ENCODE measurements at places on chromosomes 6 and 20.

DNA sequence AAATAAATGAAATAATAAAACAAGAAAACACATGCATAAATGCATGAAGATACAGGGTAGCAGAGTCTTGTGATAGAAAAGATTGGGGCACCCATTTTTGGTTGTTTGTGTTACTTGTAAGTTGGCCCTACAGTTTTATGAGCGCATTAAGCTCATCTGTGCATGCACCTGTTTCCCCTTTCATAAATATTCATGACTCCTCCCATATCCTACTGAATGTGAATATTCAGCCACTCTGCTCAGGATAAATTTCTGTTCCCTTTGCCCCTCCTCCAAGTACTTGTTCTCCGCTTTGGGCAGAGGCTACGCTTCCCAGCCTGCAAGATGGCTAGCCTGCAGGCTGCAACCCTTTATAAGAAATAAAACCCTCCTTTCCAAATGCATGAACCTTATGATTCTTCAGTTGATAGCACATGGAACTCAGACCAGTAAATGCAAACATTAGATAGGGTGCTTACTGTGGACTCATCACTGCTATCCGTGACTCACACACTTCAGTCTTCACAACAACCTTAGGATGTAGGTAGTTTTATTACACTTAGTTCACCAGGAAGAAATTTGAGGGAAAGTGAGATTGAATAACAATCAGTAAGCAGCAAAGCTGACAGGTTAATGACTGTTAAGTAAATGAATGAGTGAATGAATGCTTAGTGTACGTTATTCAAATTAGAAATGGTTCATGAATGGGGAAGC lies 15.0 kb downstream of the ALDH8A1 start:
- no peak for DNase-seq

DNA sequence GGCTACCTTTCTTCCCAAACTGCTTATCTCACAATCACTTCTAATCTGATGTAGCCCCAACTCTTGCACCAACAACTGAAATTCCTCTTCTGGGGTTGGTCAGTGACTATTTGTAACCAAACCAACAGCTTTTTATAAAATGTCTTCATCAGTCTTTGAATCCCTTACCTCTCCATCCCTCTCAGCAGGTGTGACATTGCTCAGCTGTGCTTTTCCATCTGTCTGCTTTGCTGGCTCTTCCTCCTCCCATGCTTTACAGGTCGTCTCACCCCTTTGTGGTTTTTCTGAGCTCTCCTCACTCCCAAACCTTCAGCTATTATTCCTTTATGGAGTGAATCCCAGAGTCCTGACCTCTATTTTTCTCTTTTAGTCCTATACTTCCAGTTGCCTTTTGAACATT lies 5.9 kb downstream of the MAP7 start:
- DNase-seq, result no peak

- no peak for DNase-seq
Measured at GRCh38 chr6:123430970-123431369, 205.8 kb downstream of the TRDN start.

- no peak for DNase-seq
Measured at GRCh38 chr6:41428336-41428995, 93.1 kb downstream of the NCR2 start.

DNA sequence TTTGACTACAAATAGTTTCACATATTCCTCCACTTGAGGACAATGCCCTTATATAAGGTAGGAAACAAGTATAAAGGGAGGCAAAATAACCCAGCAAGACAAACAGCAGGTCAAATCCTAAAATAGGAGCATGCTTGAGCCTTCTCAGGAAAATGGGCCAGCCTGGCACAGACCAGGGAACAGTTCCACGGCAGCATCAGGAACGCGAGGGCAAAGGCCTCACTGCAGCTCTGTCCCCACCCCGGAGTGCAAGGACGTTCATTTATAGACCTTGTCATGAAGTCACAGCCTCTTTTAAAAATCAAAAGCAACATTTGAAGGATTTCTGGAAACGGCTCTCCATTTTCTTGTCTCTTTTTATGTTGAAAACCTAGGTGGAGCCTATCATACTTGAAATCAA lies 17.1 kb downstream of the PDE10A start:
- no peak for DNase-seq

- peak; percentile 24 for DNase-seq
Measured at GRCh38 chr20:43972692-43973091, 58.0 kb downstream of the TOX2 start.

GRCh38 chr6:52666523-52666922 lies 4.4 kb upstream of the TMEM14A start:
- no peak for DNase-seq

- no peak for DNase-seq
Measured at GRCh38 chr6:34096814-34097213, 49.1 kb downstream of the GRM4 start.

DNA sequence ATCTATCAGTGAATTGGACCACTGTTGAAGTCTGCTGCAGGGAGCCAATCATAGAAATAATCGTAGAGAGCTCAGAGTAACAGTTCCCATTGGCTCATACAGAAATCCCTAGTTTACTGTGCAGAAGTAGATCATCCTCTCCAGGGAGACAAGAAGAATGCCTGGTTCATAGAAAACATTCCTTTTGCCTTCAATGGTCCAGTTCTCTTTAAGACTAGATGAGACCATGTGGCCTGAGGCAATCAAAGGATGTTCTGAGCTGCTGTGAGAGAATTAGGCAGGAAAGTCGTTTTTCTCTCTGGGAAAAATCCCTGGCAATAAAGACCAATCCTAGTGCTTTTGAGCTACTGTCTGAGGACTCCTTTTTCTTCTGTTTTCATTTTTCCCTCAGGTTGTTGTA lies 208.4 kb downstream of the CENPW start:
- no peak for DNase-seq

DNA sequence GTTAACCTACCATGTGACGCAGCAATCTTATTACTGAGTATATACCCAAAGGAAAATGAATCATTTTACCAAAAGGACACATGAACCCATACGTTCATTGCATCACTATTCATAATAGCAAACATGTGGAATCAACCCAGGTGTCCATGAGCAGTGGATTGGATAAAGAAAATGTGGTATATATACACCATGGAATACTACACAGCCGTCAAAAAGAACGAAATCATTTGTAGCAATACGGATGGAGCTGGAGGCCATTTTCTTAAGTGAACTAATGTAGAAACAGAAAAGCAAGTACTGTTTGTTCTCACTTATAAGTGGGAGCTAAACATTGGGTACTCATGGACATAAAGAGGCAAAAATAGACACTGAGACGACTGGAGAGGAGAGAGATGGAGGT lies 44.2 kb downstream of the TBPL1 start:
- no peak for DNase-seq

DNA sequence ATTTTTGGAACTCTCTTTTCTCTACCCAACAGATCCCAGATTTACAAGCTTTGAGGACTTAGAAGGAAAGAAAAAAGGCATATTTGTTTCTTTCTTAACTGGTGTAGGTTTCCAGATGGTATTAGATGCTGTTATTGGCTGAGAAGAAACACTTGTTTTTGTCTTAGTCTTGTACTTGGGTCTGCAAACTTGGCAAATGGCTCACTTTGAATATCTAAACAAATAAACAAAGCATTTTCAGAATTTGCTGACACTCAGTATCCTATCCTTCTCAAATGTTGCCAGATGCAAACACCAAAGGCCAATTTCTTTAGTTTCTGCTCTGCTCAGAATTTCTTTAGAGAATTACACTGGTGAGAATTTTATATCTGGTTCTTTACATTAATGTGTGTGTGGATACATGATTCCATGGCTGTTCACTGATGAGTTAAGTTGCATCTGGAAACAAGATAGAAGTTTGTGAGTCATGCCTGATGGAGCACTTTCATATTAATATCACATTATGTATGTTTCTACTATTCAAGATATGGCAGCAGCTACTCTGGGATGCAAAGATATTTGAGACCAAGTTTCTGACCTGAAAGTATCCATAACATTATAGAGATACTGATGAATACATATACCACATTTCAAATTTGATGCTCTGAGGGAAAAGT lies 43.7 kb upstream of the CEP162 start:
- DNase-seq, result no peak

- DNase-seq, result no peak
Measured at GRCh38 chr6:156700440-156701057, 76.6 kb upstream of the ARID1B start.

- no peak for DNase-seq
Measured at GRCh38 chr6:100115407-100116101, 121.5 kb upstream of the MCHR2 start.

- DNase-seq, result no peak
Measured at GRCh38 chr20:46688151-46689081, 828 bp downstream of the TP53RK start.

DNA sequence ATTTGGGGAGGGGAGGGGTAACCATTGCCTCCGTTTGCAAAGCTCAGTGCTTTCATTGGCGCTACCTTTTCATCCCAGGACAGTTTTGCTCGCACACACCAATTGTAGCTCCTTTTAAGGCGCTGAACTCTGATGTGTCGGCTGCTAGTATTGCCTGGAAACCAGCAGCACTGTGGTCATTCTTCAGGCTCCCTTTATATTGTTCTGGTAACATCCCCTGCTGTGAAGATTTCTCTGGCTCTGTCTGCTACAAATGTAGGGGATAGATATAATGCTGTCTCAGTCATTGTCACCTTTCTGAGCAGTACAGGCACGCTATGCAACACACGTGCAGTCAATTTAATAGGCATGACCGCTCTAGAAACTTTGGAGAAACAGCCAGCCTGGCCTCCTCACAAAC lies 172.9 kb upstream of the SASH1 start:
- no peak for DNase-seq

- no peak for DNase-seq
Measured at GRCh38 chr6:135084001-135084915, 29.6 kb upstream of the HBS1L start.

GRCh38 chr6:166258854-166259276 lies 49.3 kb downstream of the PRR18 start:
- peak; percentile 82 for DNase-seq

DNA sequence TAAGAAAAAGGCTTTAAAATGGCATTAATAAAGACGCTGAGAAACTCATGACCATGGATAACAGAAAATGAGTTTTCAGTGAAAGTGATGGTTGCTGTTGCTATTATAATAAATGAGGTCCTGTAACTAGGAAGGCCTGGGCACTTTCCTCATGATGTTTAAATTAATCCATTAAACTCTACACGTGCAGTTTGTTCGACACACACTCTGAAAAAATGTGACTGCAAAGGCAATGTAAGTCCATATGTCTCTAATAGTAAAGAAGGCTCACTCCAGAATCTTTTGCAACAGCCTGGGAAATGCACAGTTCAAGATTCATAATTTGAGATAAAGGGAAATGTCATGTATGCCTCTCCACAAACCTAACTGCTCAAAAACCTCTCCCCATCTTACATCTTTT lies 153.4 kb downstream of the COL12A1 start:
- DNase-seq, result no peak

DNA sequence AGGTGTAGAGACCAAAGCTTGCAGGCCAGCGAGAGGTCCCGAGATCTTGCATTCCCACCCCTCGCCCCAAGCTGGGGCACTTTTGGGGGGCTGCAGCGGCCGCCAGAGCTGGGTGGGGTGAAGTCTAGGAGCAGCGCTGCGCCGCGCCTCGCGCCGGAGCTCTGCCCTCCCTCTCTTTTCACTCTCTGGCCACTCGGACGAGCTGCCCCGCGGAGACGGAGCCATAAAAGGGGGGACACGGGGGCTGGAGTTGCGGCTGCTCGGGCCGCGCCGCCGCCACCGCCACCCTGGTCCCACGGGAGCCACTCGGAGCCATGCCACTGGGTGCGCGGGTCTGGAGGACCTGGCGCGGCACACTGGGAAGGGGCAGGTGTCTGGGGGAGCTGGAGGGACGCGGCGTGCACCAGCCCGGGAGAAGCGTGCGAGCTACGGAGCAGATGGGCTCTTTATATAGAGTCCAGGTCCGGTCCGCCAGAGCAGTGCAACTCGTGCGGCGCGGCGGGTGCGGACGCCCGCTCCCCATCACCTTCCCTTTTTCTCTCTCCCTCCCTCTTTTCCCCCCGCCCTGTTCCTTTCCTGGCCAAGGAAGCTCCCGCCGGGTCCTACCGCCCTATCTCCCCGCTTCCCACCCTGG lies 687 bp upstream of the HTR1B start:
- DNase-seq, result no peak

GRCh38 chr6:113854531-113855499 lies 2.3 kb upstream of the MARCKS start:
- no peak for DNase-seq

GRCh38 chr6:32047539-32047854 lies 9.3 kb downstream of the CYP21A2 start:
- DNase-seq, result no peak

- DNase-seq, result no peak
Measured at GRCh38 chr6:93059911-93060310, 359.4 kb downstream of the EPHA7 start.
